ENCODE measurements at places on chromosomes 7 and 10. TPM values are rescaled to one million over a fixed set of nuclear protein-coding genes. Genes with fewer than 3 reads are reported as not detected.

The PRKAR2B gene
- polyA plus RNA-seq: 7.1 TPM

DNA sequence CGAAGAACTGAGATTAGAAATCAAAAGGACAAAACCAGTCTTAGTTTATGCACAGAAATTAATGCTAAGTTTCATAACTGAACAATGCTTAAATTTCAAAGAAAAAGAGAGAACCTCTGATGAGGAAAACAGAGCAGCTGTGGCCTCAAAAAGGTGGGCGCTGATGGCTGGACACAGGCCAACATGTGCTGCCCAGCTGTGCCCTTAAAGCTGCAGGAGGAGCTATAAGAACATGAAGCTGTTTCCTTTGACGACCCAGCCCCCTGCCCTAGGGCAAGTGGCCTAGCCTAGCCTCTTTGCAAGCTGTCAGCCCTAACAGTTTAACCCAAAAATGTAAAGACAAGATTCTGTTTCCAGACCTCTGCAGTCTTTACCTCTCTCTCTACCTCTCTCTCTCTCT lies 107.7 kb downstream of the GRID1 start:
- no peak for DNase-seq

GRCh38 chr10:132815168-132815857 lies 29.4 kb upstream of the NKX6-2 start:
- DNase-seq: no peak

The SLC37A3 gene
- 36.5 TPM for polyA plus RNA-seq

The INHBA gene
- 0.64 TPM for polyA plus RNA-seq

GRCh38 chr7:272631-273030 lies 17.3 kb upstream of the FOXL3 start:
- DNase-seq: no peak

GRCh38 chr10:69413221-69413865 lies 3.4 kb downstream of the TACR2 start:
- DNase-seq: no peak

The COL1A2 gene
- polyA plus RNA-seq: 27.4 TPM

DNA sequence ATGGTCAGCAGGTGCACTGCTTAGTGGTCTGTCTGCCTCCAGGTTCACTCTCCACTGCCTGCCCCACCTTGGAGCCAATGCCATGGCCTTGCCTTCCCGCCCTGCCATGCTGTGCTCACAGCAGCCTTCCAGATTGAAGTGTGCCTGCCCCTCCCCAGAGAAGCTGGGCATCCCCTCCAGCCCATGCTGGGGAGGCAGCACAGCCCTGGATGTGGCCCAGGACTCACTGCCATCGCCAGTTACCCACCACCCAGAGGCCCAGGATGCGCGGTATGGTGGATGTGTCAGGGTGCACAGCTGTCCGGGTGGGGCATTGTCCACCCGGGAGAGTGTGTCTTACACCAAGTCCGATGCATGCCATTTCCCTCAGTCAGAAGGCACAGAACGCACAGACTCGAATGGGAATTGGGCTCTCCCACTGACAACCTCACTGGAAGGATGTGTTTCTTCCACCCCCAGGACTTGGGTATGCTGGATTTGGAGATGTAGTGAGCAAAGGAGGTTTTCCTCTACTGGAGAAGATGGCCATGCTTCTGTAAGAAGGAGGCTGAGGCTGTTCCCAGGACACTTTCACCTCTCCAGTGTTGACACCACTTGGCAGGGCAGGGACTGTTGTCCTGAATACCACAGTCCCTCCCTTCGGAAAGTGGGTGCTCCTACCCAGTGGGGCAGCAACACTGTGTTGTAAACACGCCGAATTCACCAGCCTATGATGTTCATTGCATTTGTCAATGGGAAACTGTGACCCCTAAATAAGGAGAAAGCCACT lies 122.0 kb downstream of the ADARB2 start:
- no peak for DNase-seq

The FASTK gene
- polyA plus RNA-seq: 142 TPM

The DLX6 gene
- polyA plus RNA-seq: 1.4 TPM

The BHLHA15 gene
- polyA plus RNA-seq: 0.07 TPM

GRCh38 chr7:104973909-104974415 lies 40.0 kb upstream of the KMT2E start:
- DNase-seq: no peak

GRCh38 chr10:124494046-124494807 lies 32.6 kb downstream of the LHPP start:
- DNase-seq: no peak
